Stimulated activated CD8-positive, alpha-beta memory T cell treated with anti-CD3 and anti-CD28 coated beads, Interleukin-4, amount 100 ng/mL, for 4 hours (primary cell): ENCODE measurements at places on chromosomes 3 and 15.

- no peak for DNase-seq
These were observed 160.9 kb upstream of the STAC start for GRCh38 chr3:36219398-36219797.

DNA sequence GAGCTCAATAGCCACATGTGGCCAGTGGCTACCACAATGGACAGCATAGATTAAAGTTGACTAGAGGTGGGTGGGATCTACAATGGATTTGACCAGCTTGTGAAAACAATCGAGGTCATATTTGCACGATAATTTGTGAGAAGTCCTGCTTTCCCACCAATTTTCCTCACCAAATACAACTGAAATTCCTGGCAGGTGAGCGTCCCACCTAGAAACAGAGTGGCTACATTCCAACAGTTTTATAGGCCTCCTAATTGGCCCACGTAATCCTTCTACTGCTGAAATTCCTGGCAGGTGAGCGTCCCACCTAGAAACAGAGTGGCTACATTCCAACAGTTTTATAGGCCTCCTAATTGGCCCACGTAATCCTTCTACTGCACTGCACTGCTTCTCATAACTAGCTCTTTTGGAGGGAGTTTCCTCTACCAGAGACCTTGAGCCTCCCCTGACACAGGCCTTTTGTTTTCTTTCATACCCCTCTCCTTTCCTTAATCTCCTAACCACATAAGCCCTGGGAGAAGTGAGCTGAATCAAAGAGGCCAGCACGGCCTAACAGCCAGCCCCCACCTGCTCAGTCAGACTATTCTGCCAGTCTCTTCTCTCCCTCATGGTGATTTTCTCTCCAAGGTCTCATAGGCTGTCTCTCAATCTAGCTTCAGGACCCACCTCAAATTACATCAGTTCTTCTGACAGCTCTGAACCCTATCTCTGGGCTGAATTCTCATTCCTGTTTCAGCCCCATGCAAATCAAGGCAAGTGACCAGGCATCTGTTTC, 80.2 kb downstream of the BFSP2 start:
- DNase-seq = no peak

GRCh38 chr15:33670567-33670966, 297.7 kb upstream of the CHRM5 start:
- no peak for DNase-seq

- no peak for DNase-seq
These were observed 201.1 kb downstream of the NR1D2 start for GRCh38 chr3:24145981-24146822.

GRCh38 chr3:153673853-153674252, 447.3 kb upstream of the ARHGEF26 start:
- DNase-seq = no peak

DNA sequence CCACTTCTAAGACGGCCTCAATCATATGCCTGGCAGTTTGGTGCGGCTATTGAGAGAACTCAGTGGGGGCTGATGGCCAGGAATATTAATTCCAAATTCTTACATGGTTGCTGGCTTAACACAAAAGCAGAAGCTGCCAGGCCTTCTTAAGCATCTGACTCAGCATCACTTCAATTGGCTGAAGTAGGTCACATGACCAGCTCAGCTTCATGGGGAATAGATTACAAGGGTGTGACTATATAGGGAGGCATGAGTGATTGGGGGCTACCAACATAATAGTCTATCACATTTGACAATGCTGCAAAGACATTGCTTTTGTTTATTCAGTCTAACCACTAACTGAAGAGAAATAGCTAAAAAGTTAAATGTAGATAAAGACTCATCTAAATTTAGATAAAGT, 101.6 kb upstream of the ANKRD28 start:
- no peak for DNase-seq

DNA sequence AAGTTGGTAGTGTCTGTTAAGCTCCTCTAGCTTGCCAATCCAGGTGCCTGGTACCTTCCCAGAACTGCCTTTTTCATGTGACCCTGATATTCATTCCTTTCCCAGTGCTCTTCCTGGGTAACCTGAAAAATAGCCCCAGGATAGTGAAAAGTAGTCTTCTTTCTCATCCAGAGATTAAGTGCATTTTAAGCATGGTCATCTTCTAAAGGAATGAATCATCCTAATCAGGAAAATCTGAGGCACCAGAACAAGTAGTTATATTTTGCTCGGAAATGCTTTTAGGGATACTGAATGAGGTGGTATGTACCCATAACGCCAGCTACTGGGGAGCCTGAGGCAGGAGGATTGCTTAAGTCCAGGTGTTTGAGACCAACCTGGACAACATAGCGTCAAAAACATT, 23.1 kb upstream of the PDCD6IP start:
- no peak for DNase-seq

DNA sequence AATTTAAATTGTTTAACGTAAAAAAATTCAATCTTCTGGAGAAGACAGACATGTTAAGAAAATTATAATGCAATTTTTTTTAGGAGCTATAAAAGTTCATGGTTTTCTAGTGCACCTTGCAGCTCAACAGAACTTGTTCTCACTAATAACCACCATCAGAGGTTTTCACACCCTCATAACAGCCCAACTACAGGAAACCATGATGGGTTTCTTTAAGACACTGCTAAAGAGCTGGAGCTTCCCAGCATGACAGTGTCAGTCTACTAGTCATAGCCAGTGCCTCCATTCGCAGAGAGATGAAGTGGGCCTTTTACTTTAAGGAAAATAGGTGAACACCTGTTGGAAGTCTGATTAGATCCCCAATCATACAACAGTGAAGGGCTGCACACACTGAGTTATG, 224.1 kb upstream of the TRIM42 start:
- no peak for DNase-seq

DNA sequence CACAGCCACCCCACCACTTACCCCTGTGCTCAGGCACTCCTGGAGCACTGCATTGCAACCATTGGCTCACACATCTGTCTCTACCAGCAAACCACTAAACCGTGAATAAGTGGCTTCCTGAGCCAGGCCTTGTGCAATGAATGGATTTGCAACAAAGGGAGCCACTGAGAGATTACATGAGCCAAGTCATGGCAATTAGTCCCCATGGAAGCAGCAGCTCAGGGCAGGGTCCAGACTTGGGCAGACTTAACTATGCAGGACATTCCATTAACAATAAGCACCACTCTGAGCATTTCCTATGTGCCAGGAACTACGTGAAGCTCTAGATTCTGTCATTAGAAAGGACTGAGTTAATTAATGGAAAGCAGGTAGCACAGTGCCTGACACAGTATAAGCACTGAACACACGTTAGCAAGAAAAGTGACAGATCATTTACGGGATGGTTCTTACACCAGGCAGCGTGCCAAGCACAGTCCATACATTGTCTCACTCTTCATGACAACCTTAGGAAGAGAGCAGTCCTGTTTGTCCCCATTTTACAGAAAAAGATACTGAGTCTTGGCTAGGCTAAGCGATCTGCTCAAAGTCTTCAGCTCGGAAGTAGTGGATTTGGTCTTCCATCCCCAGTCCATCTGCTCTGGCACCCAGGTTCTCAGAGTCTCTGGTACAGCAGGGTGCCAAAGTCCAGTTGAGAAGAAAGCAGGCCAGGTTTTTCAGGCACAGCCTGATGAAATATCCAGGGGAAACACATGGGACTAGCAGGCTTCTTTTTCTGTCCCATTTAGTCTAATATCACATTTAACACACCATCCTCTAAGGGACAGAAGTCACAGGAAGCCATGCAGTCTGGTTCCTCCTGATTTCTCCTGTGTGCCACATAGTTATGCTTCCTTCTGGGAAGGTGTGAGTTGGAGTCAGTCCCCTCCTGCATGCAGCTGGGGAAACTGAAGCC, 44.1 kb downstream of the LIPC start:
- DNase-seq = no peak

DNA sequence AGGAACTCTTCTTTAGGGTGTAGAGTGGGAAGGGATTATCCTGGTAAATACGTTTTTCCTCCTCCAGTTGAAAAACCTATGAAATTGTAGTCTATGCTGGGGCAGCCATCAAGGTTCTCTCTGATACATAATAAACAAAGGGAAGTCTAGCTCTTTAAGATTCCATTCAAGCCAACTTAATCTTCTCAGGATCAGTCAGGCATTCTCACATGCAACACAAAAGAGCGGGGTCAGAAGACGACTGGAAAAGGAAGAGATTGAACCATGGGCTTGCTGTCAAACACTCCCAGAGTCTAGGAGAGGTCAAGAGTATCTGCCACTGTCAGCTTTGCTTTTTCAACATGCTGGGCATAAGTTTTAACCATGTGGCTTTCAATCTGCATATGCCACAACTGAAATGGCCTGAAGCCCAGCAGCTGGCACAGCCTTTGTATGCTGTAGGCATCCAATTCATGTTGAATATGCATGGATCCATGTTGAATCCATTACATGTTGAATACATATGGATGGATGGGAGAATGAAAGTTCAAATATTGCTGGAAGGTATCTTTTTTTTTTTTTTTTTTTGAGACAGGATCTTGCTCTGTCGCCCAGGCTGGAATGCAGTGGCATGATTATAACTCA, 8.5 kb downstream of the TRAT1 start:
- DNase-seq = no peak

GRCh38 chr3:74599564-74599963, 14.9 kb downstream of the CNTN3 start:
- DNase-seq = no peak

- no peak for DNase-seq
These were observed 23.7 kb downstream of the KCNAB1 start for GRCh38 chr3:156144060-156144459.

- DNase-seq = no peak
These were observed 813.1 kb downstream of the NAALADL2 start for GRCh38 chr3:175672119-175672689.

DNA sequence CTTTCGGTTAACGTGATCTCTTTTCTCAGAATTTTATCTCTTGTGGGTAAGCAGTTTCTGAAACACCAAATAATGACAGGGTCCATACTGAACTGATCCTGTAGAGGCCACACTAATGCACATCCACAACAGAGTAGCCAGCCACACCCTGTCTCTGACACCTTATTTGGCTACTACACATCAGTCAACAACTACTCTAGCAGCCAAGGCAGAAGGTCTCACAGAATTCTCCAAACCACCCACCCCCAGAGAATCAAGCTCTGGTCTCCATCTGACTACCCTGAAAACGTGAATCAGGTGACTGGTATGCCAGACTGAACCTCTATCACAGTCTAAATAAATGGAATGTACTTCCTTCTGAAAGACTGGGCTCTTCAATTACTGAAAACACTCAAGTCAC, 38.0 kb downstream of the EDC3 start:
- no peak for DNase-seq

GRCh38 chr3:42094128-42094527, 3.0 kb downstream of the TRAK1 start:
- DNase-seq = no peak

GRCh38 chr3:185585518-185585858, 607 bp upstream of the SENP2 start:
- no peak for DNase-seq

DNA sequence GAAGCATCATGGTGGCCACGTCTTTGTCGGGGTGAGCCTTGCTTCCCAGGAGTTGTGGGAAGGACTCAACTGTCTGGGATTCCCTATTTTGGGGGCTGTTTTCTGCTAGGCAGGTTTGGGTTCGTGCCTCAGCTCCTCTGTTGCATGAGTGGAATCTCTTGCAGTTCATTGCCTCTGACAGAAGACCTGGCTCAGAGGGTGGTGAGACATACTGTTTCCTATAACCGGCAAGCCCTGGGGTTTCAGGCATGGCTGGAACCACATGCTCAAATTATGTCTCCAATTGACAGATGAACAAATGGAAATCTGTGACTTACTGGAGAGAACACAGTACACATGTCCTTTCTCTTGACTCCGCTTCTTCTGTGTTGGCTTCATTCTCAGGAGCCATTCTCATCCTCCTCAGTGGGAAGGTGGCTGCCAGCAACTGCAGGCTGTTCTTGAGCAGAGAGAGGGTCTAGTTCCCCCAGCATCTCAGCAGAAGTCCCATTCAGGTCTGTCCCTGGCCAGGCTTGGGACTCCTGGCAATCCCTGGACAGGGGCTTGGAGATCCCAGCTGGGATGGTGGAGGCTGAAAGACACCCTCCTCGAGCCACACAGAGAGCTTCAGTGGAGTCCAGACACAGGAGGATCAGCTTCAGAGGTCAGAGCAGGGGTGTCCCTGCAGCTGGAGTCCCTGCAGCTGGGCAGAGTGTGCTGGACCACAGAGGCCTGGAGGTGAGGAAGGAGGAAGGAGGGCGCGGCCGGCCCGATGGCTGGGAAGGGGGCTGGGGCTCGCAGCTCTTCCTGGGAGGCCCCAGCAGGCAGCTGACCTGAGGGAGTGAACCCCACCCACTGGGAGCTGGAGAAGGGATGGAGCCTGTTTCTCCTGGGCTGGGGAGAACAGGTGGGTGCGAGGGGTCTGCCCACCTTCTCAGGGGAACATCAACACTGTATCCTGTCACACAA, 97.6 kb downstream of the LSM3 start:
- DNase-seq = no peak
